ENCODE measurements at places on chromosomes 2 and 18. TPM values are rescaled to one million over a fixed set of nuclear protein-coding genes. Genes with fewer than 3 reads are reported as not detected.

The CD207 gene
- total RNA-seq: not detected

The QPCT gene
- 2.1 TPM for total RNA-seq

The CROCC2 gene
- total RNA-seq: not detected

The NRBP1 gene
- 94.7 TPM for total RNA-seq

The TBR1 gene
- not detected for total RNA-seq

The AGXT gene
- not detected for total RNA-seq

The GLI2 gene
- total RNA-seq: 0.14 TPM

The NOL4 gene
- not detected for total RNA-seq

The ASIC4 gene
- total RNA-seq: not detected

The GAL3ST2 gene
- 1.2 TPM for total RNA-seq

The KCNG3 gene
- total RNA-seq: 0.26 TPM

The BUB1 gene
- total RNA-seq: 61.7 TPM

The LYG1 gene
- total RNA-seq: 2.1 TPM

The TRPM8 gene
- not detected for total RNA-seq

The RFX8 gene
- 0.49 TPM for total RNA-seq

The ABCG8 gene
- total RNA-seq: not detected

The MYO5B gene
- total RNA-seq: 0.07 TPM

The PAIP2B gene
- 0.64 TPM for total RNA-seq

The GREB1L gene
- not detected for total RNA-seq

The PCARE gene
- total RNA-seq: not detected

The ARHGAP28 gene
- total RNA-seq: not detected

The TMEM247 gene
- total RNA-seq: not detected

The VAMP5 gene
- 33.1 TPM for total RNA-seq

The MC4R gene
- not detected for total RNA-seq

The LANCL1 gene
- 32.3 TPM for total RNA-seq
